ENCODE measurements at places on chromosomes 12 and 14. TPM values are rescaled to one million over a fixed set of nuclear protein-coding genes. Genes with fewer than 3 reads are reported as not detected.

The C12orf54 gene
- polyA plus RNA-seq: not detected

The IFNG gene
- not detected for polyA plus RNA-seq

The CCDC196 gene
- not detected for polyA plus RNA-seq

The TAS2R8 gene
- polyA plus RNA-seq: not detected

The ENDOU gene
- polyA plus RNA-seq: 0.09 TPM

The BMP4 gene
- 3.6 TPM for polyA plus RNA-seq

The SRGAP1 gene
- polyA plus RNA-seq: 10.2 TPM

The TROAP gene
- polyA plus RNA-seq: 46.0 TPM

The PTGR2 gene
- 3.2 TPM for polyA plus RNA-seq

The LRRK2 gene
- 0.17 TPM for polyA plus RNA-seq

The C12orf42 gene
- polyA plus RNA-seq: not detected

The EML5 gene
- polyA plus RNA-seq: 8.1 TPM

The PLEKHD1 gene
- polyA plus RNA-seq: not detected

The TAS2R10 gene
- 0.07 TPM for polyA plus RNA-seq

The IL22 gene
- not detected for polyA plus RNA-seq

The SMCO2 gene
- 0.33 TPM for polyA plus RNA-seq

The DMAC2L gene
- polyA plus RNA-seq: 6.1 TPM

The MAPKAPK5 gene
- 35.7 TPM for polyA plus RNA-seq

The PIP4P1 gene
- 27.8 TPM for polyA plus RNA-seq
